ENCODE measurements at places on chromosomes 2 and 18.

DNA sequence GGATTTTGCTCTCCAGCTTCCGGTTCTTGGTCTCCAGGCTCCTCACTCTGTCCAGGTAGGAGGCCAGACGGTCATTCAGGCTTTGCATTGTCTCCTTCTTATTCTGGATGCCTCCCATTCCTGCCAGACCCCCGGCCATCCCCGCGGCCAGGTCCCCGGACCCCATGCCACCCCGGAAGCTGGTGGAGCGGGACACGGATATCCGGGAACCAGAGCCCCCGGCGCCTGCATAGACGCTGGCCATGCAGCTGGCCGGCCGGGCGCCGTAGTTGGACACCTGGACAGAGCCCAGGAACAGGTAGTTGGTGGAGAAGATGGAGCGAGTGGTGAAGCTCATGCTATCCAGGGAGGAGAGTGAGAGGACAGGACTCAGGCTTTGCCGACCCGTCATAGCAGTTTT, 23.5 kb upstream of the PPP1R1C start:
- DNase-seq = no peak

DNA sequence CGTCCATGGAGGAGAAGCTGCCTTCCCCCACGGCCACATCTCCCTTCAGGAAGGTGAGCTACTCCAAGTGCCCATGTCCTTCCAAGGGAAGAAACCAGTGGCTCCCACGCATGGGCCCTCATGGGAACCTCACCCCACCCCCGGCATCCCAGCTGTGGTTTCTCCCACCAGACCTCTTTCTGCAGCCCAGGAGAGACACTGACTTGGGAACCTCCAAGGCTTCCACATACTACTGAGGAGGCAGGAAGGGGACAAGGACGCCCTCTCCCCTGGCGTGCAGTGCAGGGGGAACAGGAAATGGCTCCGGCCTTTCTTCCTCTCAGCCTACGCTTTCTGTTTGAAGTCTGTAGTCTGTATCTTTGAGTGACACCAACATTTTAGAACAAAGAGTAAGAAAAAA, 104.5 kb upstream of the EPC2 start:
- no peak for DNase-seq

DNA sequence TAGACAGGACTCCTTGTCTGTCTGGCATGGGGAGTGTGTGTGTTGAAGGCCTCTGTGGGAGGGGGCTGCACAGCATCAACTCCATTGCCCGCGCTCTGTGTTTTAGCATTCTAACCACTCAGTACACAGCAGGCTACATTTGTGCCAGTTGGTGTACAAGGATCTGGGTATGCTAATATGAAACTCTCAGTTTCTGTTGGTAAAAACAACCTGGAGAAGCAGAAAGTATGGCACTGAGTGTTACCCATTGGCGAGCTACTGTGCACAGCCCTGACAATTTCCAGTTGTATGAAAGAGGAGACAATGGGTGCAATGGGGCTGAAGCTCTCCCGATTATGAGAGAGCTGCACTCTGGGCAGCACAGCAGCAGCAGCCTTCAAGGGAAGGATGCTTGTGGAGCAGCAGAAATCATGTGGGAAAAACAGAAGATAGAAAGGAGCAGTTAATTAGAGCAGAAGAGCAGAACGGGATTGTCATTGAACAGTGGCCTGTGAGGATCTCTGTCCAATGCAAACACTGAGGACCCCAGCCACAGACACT, 443.6 kb downstream of the CBLN2 start:
- no peak for DNase-seq

DNA sequence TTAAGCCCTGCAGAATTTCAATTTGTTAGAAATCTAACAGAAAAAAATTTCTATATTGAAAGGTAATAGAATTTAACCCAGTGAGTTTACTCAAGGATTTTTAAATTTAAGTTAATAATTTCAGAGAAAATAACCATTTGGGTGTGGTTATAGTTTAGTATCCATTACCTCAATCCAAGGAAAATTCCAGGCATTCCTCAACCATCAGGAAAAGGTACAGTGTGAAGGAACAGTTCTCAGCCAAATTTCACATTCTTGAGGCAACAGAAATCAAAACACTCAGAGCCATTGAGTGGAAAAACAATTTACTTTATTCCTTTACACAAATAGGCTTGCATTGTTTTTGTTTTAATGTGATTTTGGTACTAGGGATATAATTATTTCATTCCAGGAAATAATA, 45.6 kb downstream of the ONECUT2 start:
- DNase-seq = no peak

DNA sequence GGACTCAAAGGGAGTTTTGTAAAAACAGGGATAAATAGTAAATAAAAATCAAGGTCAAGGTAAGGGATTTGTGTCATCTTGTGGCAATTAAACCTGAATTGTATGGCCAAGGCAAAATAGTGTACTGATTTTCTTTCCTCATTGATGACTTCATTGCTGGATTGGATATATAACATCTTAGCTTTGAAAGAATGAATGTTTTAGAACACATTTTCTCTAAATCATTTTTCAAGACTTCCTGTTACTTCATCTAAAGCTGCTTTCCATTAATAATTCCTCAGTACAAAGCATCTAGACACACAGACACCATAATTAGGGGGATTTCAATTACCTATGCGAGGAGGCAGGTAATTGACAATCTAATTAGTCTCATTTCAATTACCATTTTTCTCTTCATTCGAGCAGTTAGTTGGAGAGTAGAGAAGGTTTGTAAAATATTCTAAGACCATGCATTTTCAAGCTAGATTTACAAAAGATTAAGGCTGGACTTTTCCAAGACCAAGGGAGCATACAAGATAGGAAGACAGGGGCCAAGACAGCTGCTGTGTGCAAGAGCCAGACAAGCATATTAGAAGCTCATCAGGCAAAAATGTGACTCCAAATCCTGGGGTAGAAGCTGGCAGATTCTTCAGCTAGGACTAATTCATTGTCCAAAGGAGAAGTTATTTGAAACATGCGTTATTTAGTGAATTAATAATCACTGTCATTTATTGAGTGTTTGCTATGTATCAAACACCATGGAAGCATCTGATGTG, 253.6 kb downstream of the EPHA4 start:
- DNase-seq = no peak

GRCh38 chr2:11744631-11745394, 1.6 kb upstream of the LPIN1 start:
- DNase-seq = no peak

DNA sequence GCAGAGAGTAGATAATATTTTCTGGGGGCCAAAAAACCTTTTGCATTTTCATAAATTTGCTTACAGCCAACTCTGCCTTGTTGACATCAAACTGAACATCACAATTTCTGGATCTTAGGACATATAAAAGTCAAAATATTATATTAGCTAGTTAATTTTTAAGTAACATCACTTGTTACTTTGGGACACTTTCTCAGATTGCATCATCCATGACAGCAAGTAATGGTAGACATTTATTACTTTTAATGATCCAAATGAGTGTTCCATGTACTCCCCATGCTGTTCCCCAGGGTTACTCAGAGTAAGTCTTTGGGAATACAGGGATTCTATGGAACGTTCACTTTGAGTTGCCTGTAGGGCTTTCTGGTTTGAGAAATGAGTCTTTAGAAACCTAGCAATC, 39.1 kb upstream of the CWC22 start:
- no peak for DNase-seq

- no peak for DNase-seq
These were observed 67.5 kb downstream of the EVA1A start for GRCh38 chr2:75493230-75493629.

DNA sequence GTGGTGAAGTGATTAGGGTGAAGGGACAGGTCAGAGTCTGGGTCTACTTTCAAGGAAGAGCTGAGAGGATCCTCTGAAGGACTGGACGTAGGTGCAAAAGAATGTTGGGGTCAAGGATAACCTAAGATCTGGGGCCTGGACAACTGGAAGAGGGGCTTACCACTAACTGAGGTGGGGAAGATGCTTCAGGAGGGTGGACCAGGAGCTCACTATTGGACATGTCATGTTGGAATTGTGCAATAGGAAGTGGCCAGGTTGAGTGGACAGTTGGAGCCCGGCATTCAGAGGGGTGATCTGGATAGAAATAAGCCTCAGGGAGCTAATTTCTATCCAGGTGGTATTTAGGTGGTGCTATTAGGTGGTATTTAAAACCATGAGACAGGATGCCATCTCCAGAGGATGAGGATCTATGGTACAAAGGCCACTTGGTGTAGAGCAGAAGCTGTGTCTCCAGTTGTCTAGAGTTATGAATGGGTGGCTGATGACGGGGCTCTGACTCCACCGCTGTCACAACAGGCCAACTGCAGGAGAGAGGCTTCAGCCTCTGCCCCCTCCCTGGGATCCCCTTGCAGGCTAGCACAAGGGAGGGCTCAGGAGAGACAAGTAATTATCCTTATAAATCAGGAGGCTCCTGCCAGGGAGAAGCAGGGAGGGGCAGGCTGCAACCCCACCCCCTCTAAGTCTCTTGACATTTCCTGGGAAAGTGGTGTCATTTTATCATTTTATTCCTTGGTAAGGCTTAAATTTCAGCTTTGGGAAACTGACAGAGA, 158.0 kb downstream of the SMAD7 start:
- DNase-seq = no peak

GRCh38 chr2:126981476-126981875, 82.8 kb downstream of the TEX51 start:
- no peak for DNase-seq

- DNase-seq = no peak
These were observed 292.1 kb downstream of the EXOC6B start for GRCh38 chr2:72533765-72534164.

GRCh38 chr2:85797921-85798320, 44.1 kb downstream of the ATOH8 start:
- DNase-seq = peak; percentile 15

DNA sequence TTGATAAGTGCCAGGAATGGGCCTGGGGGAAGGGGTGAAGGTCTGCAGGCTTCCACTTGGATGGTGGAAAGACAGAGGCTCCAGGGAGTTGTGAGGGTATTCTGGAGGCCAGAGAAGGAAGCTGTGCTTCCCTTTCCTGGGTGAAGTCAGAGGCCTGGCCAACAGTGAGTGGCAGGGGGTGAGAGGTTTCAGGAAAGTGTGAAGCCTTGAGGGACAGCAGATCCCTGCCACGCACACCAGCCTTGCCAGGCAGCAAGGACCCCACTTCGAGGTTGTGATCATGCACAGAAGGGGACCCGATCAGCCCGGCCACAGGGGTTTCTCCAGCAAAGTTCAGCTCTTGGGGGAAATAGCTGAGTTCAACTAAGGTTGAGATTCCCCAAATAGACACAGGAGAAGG, 66.5 kb downstream of the SMAD7 start:
- no peak for DNase-seq

GRCh38 chr2:10477443-10478297, 29.5 kb upstream of the ODC1 start:
- no peak for DNase-seq

GRCh38 chr2:202705446-202706020, 70.8 kb downstream of the FAM117B start:
- no peak for DNase-seq

DNA sequence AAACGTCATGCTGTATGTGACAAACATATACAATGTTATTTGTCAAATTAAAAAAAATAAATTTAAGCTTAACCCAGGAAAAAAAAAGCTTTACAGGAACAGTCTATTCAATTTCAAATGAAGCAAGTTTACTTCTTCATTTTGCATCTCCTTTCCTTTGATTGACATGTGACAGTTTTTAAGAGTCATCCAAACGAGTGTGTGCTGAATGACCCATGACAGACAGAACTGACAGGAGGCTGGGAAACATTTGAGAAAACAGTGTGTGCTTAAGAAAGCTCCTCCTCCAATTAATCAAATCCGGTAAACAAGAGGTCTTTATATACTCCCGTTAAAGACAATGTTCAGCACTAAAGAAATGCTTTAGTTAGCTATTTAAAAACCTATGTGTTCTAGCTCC, 177.7 kb downstream of the SRBD1 start:
- no peak for DNase-seq

DNA sequence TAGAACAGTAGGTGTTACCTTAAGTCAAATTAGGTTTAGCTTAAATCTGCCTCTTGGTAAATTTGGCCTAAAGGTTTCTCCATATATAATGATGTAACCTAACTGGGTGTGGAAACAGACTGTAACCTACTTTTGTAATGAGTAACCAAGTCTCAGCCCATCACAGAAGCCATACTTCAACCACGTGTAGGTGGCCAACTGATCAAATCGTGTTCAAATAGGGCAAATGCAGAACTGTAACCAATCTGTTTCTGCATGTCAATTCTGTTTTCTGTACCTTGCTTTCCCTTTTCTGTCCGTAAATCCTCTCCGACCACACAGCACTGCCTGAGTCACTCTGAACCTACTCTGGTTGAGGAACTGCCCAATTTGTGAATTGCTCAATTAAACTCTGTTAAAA, 34.0 kb upstream of the PLA2R1 start:
- DNase-seq = no peak

GRCh38 chr2:133240491-133241223, 327.6 kb downstream of the NCKAP5 start:
- no peak for DNase-seq

DNA sequence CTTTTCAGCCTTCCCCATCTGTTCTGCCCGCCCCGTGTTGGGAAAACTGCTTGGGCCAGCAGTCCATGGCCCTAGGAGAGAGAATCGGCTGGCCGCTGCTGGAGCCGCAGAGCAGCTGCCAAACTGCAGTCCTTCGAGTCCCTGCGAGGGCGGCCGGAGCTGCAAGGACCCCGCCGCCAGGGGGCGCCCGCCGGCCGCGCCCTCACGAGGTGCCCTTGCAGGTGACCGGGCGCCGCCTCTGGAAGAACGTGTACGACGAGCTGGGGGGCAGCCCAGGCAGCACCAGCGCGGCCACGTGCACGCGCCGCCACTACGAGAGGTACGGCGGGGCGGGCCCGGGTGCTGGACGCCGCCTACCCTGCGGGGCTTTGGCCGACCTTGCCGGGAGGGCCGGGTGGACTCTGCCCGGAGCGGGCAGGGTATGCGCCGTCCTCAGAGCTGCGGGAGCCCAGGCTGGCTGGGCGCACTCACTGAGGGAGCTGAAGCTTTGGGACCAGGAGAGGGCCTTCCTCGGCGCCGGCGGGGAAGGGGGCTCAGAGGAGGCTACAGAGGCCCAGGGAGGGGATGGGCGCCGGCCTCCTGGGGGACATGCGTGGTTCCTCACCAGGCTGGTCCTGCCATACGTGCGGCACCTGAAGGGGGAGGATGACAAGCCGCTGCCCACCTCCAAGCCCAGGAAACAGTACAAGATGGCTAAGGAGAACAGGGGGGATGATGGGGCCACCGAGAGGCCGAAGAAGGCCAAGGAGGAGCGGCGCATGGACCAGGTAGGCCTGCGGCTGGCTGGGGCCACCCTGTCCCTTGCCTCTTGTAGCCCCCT, 13.6 kb downstream of the ARID5A start:
- DNase-seq = no peak

GRCh38 chr2:88658881-88659537, 31.7 kb upstream of the EIF2AK3 start:
- DNase-seq = no peak

DNA sequence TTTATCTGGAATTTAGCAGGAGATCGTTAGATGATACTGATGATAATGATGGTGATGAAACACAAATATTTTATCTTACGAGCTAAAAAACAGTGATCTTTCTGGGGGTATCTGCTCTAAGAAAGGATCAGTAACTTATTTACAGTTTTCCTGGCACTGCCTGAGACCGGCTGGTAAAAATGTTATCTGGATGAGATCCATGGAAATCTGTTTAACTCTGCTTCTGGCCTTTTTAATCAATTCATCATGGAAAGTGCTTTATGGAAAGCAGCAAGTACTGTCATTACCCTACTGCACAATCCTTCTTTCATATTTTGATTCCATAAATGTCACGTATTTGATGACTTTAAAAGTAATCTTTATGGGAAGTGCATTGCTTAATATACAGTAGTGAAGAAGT, 612.7 kb upstream of the GCFC2 start:
- no peak for DNase-seq
